ENCODE measurements at places on chromosomes 2 and 18.

DNA sequence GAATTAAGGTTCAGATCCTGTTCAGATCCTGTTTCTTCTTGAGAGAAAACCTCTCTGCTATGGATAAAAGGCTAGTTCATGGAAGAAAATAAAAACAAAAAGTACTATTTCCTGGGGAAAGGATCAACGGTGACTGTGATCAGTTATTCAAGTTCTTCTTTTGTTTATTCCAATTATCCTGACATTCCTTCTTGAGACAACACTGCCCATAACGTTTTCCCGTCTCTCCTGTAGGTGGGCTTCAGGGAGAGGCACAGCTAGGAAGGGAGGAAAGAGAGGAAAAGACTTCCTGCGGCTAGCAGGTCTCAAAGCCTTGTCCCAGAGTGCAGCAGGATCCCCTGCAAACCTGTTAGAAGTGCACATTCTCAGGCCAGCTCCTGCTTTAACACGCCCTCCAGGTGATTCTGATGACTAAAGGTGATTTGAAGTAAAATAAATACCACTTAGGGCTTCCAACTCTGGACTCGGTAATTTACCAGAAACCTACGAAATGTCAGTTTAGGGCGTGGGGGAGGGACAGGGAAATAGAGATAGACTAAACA, 4.5 kb upstream of the FHL2 start:
- H3K4me3 ChIP-seq, result no peak overlapping the region
- no peaks in the 10 kb centered on the region for H3K36me3 ChIP-seq
- H3K4me1 ChIP-seq, result peaks cover 1% of the 10 kb centered on the region
- peaks cover 50% of the 10 kb centered on the region for H3K27me3 ChIP-seq
- H3K27ac ChIP-seq, result no peak overlapping the region

DNA sequence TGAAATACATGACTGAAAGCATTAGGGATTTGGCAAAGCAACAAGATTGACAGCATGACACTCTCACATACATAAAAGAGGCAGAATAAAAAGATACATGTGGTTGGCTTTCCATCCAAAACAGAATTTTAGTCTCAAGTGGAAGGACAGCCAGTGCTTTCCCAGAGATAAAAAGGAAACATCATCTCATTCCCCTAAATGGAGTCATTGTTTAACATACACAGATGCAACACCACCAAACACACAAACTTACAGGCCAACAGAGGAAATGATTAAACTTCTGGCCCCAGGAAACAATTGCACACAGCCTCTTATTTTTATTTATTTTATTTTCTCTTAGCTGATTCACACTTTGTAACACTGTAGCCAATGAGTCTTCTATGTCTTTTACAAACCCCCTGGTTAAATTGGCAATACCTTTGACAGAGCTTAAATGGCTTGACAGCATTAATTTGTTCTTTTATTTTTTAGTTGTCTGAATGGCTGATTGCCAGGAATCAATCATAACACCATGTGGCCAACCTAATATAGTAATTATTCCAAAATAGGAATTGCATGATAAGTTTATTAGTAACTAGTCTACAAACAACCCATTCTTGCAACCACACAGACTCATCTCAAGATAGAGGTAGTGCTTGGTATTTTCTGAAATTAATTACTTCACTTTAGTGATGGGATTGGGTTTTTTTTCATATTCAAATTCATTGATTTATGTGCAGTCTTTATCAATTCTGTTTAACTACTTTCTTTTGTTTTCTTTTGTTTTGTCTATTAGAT, 190.5 kb downstream of the RND3 start:
- H3K4me3 ChIP-seq, result no peak overlapping the region
- H3K36me3 ChIP-seq, result peaks cover 3% of the 10 kb centered on the region
- DNase-seq, result no peak
- H3K4me1 ChIP-seq, result peaks cover 12% of the 10 kb centered on the region
- no peak overlapping the region for H3K27ac ChIP-seq

- no peak overlapping the region for H3K27ac ChIP-seq
- no peak overlapping the region for H3K4me3 ChIP-seq
- no peaks in the 10 kb centered on the region for H3K36me3 ChIP-seq
- no peaks in the 10 kb centered on the region for H3K27me3 ChIP-seq
- no peak for DNase-seq
Measured at GRCh38 chr2:116491292-116491691, 1323.2 kb upstream of the DDX18 start.

- DNase-seq, result no peak
- no peak overlapping the region for H3K4me3 ChIP-seq
- no peak overlapping the region for H3K27ac ChIP-seq
- peaks cover 2% of the 10 kb centered on the region for H3K36me3 ChIP-seq
Measured at GRCh38 chr2:69628325-69629021, 15.1 kb downstream of the AAK1 start.

- no peak overlapping the region for H3K27ac ChIP-seq
- peaks cover 24% of the 10 kb centered on the region for H3K36me3 ChIP-seq
- H3K27me3 ChIP-seq, result no peaks in the 10 kb centered on the region
- DNase-seq, result no peak
Measured at GRCh38 chr2:42293019-42293418, 68.0 kb downstream of the COX7A2L start.

GRCh38 chr2:75764611-75765010, 53.9 kb upstream of the GCFC2 start:
- no peaks in the 10 kb centered on the region for H3K36me3 ChIP-seq
- peaks cover 5% of the 10 kb centered on the region for H3K4me1 ChIP-seq

- no peaks in the 10 kb centered on the region for H3K36me3 ChIP-seq
- DNase-seq, result no peak
- H3K4me3 ChIP-seq, result no peak overlapping the region
Measured at GRCh38 chr2:36616947-36617346, 19.0 kb upstream of the FEZ2 start.

DNA sequence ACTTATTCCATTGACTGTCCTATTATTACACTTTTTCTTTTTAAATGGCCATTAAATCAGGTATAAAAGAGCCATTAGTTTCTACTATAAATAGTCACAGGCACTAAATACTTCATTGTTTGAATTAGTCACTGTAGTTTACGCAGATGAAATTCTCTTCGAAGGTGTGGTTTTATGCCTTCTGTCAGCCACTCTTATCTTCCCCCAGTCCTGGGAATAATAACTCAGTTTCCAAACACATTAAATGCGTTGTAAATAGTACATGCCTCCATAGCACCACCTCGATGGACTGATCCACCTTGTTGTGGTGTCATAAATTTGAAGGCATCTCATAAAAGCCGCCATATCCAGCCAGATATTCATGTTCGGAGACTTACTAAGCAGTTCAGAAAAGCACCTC, 72.1 kb upstream of the PARD3B start:
- no peak overlapping the region for H3K27ac ChIP-seq
- peaks cover 6% of the 10 kb centered on the region for H3K4me1 ChIP-seq
- H3K27me3 ChIP-seq, result no peaks in the 10 kb centered on the region
- DNase-seq, result no peak
- no peak overlapping the region for H3K4me3 ChIP-seq
- no peaks in the 10 kb centered on the region for H3K36me3 ChIP-seq

DNA sequence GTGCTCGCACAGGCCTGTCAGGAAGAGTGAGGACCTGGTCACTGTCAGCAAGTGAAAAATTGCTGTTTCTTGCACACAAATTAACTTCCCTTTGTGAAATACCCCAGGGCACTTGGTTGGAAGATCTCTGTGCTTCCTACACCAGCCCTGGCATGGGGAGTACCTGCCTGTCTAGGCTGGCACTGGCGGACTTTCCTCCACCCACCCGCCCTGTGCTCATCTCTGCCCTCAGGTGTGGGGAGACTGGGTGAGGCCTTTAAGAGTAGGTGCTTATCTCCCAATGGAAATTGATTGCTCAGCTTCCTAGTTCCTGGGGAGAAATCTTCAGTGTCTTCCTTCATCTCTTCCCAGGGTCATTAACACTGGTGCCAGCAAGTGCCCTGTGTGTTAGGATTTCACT, 42.1 kb downstream of the IMPA2 start:
- no peaks in the 10 kb centered on the region for H3K27me3 ChIP-seq
- DNase-seq, result no peak
- H3K4me1 ChIP-seq, result no peaks in the 10 kb centered on the region
- no peak overlapping the region for H3K4me3 ChIP-seq
- H3K36me3 ChIP-seq, result peaks cover 13% of the 10 kb centered on the region
- H3K27ac ChIP-seq, result no peak overlapping the region

- no peak for DNase-seq
- H3K4me3 ChIP-seq, result no peak overlapping the region
- H3K4me1 ChIP-seq, result no peaks in the 10 kb centered on the region
- H3K27ac ChIP-seq, result no peak overlapping the region
- peaks cover 16% of the 10 kb centered on the region for H3K36me3 ChIP-seq
Measured at GRCh38 chr2:233845301-233846060, 8.9 kb downstream of the HJURP start.

DNA sequence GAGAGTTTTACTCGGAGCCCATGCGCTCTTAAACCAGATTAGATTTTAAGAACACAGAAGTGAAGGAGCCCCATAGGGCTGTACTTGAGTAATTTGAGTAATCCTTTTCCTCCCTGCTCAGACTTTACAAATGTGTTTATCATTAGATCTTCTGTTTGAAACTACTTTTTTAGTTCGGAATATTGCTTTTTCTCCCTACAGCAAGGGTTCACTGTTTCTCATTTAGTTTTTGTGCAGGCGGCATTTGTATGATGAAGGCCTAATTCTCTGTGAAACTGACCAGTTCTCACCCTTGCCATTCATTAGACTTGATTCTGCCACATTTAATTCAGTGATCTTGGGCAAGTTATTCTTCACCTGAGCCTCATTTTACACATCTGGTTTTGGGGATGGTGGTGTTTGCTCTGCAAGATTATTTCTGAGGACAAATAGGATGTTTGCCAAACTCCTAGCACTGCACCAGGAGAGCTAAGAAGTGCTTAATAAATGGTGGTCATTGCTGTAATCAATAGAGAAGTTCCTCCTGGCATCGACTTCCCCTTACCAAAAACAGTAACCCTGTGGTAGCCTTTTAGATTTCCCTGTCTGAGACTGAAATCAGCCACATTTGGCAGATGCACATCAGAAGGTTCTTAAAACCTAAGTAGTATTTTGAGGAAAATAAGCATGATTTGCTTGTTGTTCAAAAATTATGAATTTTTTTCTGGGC, 2.2 kb downstream of the B3GNT2 start:
- H3K4me1 ChIP-seq, result peaks cover 33% of the 10 kb centered on the region
- no peaks in the 10 kb centered on the region for H3K36me3 ChIP-seq
- no peak for DNase-seq
- H3K27me3 ChIP-seq, result no peaks in the 10 kb centered on the region
- H3K27ac ChIP-seq, result peak overlapping the region; percentile 73

- peaks cover 2% of the 10 kb centered on the region for H3K4me1 ChIP-seq
- H3K27me3 ChIP-seq, result peaks cover 36% of the 10 kb centered on the region
- H3K4me3 ChIP-seq, result no peak overlapping the region
- DNase-seq, result no peak
- H3K36me3 ChIP-seq, result no peaks in the 10 kb centered on the region
- H3K27ac ChIP-seq, result no peak overlapping the region
Measured at GRCh38 chr2:47562548-47562947, 159.6 kb downstream of the MSH2 start.

DNA sequence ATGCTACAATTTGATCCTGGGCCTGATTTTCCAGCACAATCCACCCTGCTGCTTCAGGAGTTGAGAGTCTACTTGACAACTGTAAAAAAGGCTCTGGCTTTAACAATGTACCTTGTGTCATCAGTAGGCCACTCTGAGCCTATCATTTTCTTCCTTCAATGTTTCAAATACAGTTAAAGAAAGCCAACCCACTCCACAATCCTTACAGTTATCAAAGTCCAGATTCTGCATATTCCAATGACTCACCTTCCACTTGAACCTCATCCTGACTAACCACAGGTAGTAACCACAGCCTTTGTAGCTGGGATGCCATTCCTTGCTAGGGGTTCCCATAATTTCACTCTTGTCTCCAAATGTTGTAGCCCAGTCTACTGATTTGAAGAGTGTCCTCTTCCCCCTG, 35.5 kb upstream of the AQP4 start:
- H3K4me1 ChIP-seq, result no peaks in the 10 kb centered on the region
- H3K27ac ChIP-seq, result no peak overlapping the region
- no peaks in the 10 kb centered on the region for H3K27me3 ChIP-seq
- no peak for DNase-seq
- H3K36me3 ChIP-seq, result peaks cover 9% of the 10 kb centered on the region

DNA sequence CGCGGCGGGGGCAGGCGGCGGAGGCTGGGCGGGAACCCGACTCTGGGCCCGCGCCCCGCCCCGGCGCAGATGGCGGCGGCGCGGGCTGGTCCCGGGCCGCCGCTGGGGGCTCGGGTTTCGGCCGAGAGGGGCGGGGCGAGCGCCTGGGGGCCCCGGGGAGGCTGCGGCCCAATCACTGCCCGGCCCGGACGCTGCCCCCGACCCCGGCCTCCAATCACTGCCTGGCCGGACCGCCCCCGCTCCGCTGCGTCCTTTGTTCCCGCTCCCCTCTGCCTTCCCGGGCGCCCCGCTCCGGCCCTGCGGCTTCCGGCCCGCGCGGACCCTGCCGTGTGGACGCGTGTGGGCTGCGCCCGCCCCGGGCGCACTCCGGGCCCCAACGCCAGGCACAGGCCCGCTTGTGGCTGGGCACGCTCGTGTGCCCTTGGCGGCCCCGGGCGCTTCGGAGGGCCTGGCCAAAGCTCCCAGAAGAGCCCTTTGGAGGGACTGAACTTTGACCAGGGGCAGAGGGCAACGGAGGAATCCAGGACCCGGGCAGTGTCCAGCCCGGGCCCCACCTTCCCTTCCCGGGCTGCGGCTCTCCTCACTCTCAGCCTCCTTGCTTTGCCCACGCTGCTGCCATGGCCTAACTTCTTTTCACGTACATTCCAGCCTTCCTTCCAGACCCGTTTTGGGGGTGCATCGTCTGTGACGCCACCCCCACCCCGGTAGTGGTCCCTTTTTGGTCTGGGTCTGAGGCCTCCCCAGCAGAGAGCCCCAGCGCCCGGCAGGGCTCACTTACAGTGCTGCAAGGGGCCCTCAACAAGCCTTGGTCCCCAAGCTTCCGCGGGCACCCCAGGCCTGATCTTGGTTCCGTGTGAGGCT, 27.1 kb upstream of the PTMA start:
- H3K4me1 ChIP-seq, result peaks cover 22% of the 10 kb centered on the region
- H3K27ac ChIP-seq, result peak overlapping the region; percentile 99
- no peaks in the 10 kb centered on the region for H3K36me3 ChIP-seq

DNA sequence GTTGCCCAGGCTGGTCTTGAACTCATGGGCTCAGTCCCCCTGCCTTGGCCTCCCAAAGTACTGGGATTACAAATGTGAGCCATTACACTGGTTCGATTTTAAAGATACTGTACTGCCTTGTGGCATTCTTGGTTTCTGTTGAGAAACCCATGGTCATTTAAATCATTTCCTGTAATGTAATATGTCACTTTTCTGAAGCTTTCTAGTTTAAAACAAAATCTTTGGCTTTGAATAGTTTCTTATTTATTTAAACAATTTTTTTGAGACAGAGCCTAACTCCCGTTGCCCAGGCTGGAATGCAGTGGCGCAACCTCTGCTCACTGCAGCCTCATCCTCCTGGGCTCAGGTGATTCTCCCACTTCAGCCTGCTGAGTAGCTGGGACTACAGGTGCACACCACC, 8.9 kb downstream of the ZNF512 start:
- DNase-seq, result no peak
- H3K4me3 ChIP-seq, result no peak overlapping the region
- no peak overlapping the region for H3K27ac ChIP-seq
- H3K36me3 ChIP-seq, result peaks cover 43% of the 10 kb centered on the region

DNA sequence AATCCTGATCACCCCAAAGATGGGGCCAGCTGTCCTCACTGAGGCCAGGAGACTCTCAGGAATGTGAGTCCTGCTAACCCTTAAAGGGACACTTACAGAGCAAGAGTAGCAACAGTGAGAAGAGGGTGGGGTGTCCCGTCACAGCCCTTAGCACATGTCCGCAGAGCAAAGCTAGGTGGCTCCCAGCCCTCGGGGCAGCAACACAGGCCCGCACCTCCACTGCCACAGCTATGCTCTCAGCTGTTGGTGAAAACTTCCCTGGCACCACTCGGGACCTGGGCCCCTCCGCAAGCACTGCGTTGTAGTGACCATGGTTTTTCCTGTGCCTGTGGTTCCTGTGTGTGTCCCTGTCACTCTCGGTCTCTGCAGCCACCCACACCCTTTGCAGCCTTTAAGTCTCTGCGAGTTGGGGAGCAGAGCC, 76.4 kb upstream of the UXS1 start:
- no peaks in the 10 kb centered on the region for H3K4me1 ChIP-seq
- no peak overlapping the region for H3K4me3 ChIP-seq
- no peak overlapping the region for H3K27ac ChIP-seq
